SW 1271 (cell line): ENCODE measurements at places on chromosomes 5 and 9.

DNA sequence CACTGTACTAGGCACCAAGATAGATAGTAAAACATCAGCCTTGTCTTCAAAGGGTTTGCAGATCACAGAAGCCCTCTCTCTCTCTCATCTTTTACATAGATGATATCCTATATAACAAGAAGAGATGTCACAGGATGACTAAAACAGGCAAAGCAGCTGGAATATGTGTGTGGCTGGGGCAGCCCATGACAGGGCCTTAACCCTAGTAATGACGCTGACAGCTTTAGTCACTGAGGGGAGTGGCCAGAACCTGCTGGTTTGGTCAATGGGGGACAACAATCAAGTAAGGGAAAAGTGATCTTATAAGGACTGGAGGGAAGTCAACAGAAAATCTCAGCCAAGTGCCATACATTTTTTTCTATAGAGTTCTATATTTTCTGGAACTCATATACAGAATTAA lies 41.9 kb upstream of the RIC1 start:
- DNase-seq, result no peak

GRCh38 chr9:79334711-79335110 lies 237.1 kb upstream of the TLE4 start:
- DNase-seq, result no peak

DNA sequence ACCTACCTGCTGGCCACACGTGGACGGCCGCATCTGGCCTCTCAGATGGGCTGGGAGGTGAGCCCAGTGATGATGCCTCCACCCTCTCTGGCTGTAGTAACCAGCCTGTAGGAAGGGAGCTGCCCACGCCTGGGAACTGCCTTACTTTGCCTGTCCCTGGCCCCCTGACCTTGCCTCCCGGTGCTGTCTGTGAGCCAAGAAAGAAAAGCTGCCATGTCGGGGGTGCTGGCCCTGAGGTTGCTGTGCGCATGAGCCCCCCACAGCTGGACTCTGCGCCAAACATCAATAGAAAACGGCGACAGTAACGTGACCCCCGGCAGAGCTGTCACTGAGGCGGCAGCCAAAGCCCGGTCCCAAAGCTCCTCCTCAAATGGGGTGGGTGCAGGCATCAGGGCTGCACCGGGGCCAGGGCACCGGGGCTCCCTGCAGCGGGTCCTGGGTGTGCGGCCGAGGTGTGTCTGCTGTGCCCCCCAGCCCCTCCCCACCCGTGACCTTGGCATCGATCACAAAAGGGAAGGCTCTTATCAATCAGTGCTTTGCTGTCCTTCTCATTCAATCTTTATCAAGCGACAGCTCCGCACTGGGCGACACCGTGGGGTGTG lies 15.3 kb upstream of the SLC9A3 start:
- DNase-seq, result no peak

DNA sequence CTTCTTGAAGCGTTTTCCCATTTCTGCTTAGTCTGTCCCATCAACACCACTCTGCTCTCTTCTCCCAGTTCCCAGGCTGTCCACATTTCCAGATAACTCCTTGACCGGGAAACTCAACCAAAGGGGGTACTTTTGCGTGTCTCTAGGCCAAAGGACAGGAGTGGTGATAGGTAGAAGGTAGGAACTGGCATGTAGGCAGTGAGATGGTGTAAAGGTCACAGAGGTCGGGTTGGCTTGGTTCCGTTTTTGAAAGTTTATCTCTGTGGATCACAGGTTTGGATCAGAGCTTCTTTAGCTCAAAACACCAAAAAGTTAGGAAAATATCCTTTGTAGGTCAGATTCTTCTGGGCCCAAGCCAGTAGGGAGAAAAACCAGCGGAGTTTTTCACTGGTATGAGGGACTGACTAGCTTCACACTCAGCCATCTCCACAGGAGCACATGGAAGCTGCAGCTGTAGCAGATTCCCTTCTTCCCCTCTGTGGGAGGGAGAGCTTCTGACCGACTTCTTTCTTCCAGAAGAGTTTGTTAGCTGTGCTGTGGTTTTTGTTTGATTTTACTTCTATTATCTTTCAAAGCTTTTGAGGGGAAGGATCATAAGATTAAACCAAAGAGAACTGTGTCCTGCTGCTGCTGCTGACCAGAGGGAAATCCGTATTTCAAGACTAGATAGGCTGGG lies 98.4 kb upstream of the DMRT1 start:
- no peak for DNase-seq

DNA sequence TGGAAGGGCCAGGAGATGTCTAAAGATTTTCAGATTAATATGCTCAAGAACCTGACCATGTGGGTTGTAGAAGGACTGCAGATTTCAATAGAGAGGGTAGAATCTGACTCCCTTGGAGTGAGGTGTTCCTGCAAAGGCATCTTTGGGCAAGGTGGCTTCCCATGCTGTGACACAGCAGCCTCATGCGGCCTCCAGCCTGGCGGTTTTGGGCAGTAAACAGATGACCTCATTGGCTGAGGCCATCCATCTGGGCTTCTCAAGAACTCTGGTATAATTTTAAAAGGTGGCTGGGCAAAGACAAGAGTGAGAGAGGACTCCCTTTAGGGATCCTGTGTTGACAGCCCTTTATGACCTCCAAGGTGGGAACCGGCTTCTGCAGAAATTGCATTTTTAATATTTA lies 90.3 kb upstream of the ERCC6L2 start:
- DNase-seq, result no peak

DNA sequence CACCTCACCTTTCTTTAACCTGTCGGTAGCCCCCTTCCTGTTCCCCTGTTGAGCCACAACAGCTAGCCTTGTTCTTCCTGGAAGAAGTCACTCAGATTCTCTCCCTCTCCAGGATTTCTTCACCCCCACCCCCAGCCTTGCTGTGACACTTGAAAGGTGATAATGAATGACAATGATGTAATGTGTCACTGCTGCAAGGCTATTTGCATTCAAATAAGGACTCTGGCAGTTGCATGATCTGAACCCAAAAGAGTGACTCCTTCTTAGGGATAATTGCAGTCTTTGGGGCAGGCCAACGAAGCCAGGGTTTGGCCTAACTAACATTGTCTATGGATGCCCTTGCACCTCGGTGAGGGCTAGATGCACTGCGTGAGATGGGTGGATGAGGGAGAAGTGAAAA lies 154.4 kb upstream of the CLINT1 start:
- no peak for DNase-seq

GRCh38 chr9:125509476-125509875 lies 197.5 kb downstream of the MAPKAP1 start:
- no peak for DNase-seq

- DNase-seq, result no peak
These were observed 192.4 kb downstream of the ACTL7B start for GRCh38 chr9:108663422-108663821.

DNA sequence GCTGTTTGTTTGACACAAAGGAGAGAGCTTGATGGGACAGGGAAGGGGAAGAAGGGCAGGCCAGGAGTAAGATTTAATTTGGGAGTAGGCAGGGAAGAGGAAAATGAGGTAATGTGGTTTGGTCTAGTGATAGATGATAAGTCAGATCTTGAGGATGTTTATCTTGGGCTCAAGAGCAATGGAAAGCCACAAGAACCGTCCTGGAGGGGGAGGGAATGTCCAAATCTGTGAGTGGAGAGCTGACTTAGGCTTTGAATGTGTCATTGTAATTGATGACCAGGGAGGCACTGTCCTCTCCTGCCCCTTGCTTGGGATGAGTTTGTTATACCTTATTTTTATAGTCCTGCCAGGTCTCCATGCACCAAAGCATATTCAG lies 37.5 kb downstream of the MAMDC2 start:
- no peak for DNase-seq

DNA sequence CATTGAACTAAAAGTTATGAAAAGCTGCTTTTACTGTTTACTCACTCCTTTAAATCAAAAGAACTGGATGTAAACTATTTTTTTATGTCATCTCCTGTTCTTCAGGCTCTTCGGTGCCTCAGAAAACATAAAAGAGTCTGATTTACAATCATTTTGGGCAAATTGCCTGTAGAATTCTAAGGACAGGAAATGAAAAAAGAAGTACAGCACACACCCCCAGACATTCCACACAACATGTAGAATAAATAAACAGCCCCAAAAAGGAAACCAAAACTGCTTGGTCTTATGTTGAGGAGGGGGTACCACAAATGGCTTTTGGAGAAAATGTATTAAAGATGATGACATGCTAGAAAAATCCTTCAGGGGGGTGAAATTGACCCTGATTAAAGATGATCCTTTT lies 57.2 kb downstream of the ITGA1 start:
- no peak for DNase-seq

DNA sequence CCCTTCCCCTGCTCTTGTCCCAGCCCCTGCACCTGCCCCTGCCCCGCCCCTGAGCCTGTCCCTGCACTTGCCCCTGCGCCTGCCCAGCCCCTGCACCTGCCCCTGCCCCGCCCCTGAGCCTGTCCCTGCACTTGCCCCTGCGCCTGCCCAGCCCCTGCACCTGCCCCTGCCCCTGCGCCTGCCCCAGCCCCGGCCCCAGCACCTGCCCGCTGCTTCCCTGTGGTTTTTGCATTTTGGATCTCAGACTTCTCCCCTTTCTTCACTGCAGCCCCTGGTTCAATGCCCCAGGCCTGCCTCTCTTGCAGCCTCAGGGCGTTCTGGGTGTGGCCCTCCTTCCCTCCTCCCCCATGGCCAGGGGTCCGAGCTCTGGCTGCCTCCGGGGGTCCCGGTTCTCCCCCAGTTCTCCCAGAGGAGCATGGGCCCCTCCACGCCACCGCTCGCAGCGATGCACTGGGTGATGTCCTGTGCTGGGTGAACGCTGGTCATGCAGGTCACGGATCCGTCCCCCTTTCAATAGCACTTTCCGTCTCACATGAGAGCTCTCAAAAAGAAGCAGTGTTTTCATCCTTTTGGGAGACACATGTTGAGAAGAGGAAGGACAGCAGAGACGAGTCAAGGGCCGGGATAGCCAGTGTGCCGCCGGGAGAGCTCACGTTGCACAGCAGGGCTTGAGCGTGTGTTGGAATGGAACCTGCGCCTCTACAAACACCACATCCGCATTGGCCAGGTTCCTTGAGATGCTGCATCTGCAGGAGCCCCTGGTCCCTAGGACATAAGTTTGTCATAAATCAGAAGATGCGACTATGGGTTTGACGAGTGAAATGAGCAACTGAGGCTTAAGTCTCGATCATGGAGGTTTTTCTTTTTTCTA lies 44.0 kb upstream of the IRX4 start:
- DNase-seq, result no peak

- no peak for DNase-seq
These were observed 142.4 kb upstream of the ERCC6L2 start for GRCh38 chr9:95732802-95733688.

GRCh38 chr9:107751567-107752210 lies 262.1 kb upstream of the KLF4 start:
- peak; percentile 75 for DNase-seq

DNA sequence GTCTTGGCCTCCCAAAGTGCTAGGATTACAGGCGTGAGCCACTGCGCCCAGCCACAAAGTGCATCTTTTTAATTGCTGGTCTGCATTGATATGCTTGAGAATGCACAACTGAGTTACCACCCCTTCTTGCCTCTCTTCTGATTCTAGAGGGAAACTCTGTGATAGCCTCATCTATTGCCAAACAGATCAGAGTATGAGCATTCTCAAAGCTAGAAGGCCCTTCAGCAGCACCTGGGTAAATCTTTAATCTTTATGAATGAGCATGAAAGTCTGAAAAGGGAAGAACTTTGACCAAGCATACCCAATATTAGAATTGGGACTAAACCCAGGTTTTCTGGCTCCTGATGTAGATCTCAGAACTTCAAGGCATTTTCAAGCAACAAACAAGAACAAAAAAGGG lies 298.3 kb upstream of the TNC start:
- no peak for DNase-seq

DNA sequence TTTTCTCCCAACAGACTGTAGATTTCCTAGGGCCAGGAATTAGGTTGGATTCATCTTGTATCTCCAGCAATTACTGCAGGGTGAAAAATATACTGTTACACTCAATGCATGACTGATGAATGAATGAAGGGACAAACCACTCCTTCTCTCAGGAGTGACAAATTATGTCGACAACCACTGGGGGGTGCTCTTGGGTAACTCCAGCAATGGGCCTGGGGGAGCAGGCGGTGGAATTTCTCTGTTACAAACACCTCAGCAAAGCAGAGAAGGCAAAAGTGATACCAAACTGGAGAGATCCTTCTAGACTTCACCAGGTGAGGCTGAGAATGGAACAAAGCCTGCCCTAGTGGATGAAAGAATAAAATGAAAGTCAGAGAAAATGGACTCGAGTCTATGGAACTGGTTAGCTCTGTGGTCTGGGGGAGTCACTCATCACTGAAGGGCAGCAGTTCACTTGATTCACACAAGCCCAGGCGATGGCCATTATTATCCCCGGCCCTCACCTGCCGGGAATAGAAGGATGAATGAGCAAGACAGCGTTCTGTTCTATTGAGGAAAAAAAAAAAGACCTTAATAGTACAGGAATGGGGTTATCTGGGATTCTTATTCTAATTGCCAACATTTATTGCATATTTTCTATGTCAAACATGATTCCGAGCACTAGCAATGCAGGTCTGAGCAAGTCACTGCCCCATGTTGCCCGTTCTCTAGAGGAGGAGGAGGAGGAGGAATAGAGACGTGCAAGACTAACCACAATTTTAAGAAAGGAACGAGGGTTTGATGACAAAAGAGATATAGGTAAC lies 341.1 kb downstream of the ASTN2 start:
- DNase-seq, result no peak

DNA sequence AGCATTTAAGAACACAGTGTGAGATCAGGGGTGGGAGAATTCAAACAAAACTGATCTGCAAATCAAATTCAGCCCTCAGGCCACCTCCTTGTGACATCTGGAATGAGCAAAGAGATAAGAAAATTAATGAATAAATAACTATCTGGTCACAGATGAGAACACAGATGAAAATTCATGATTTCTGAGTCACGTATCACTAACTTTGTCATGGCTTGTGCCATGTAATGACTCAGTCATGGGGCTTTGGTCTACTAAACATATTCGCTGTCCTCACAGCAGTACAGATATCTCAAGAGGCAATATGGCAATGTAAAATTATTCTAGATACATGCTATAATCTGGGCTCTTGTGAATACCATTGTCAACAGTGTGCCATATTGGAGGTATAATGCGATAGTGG lies 274.4 kb downstream of the MAN2A1 start:
- no peak for DNase-seq

DNA sequence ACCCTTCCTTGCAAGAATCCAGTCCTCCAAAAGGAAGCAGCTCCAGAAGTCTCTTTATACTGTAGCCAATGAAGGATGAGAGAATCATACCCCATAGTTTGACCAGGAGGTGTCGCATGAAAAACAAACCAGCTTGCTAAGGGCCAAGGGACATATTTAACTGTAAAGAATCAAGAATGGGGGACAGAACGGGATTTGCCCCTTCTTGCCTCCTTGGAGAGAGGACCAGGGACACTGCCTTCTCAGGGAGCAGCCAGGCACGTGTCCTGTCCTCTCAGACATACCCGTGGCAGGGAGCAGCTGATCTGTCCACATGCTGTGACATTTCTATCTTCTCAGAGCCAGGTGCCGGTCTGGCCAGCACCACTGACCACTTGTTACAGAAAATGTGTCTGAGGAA lies 11.7 kb downstream of the PRUNE2 start:
- DNase-seq, result no peak

- DNase-seq, result no peak
These were observed 67.0 kb downstream of the HAPLN1 start for GRCh38 chr5:83653669-83654068.

GRCh38 chr9:72292874-72293607 lies 72.0 kb downstream of the ZFAND5 start:
- DNase-seq, result no peak

- peak; percentile 76 for DNase-seq
These were observed 127.1 kb downstream of the TRIO start for GRCh38 chr5:14270209-14270702.

GRCh38 chr9:91073049-91073810 lies 271.6 kb downstream of the SYK start:
- no peak for DNase-seq
